Gastroesophageal sphincter (tissue), 4 donors: ENCODE measurements at places on chromosomes 11 and 22.

DNA sequence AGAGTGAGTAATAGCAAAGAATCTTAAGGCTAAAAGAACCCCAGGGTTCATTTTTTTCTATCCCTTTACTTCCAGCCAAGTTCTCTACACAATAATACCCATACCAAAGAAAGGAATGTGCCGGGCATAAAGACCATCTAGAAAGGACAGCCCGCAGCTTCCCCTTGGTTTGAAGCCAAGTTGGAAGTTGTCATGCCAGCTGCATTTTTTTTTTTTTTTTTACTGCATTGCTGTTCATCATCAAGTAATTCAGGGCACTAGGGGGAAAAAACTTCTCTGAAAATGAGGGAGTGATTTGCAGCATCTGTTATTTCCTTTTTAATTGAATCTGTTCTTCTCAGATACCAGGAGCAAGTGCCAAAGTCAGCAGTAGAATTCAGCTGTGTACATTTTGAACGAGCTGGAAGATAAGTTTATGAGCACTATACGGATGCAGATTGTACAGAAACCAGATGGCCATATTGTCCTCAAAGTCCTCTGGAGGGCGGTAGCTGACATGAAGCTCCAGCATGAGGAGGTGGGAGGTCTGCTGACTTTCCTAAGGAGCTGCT is 56.4 kb downstream of the UBASH3B start:
- no peak for ATAC-seq
- H3K27me3 ChIP-seq: no peaks in the 10 kb centered on the region
- no peaks in the 10 kb centered on the region for H3K4me1 ChIP-seq
- H3K27ac ChIP-seq: no peak overlapping the region

GRCh38 chr11:76997512-76997911 is 36.7 kb upstream of the B3GNT6 start:
- no peak overlapping the region for H3K4me3 ChIP-seq
- ATAC-seq: no peak
- H3K36me3 ChIP-seq: no peaks in the 10 kb centered on the region
- H3K27ac ChIP-seq: no peak overlapping the region
- H3K4me1 ChIP-seq: no peaks in the 10 kb centered on the region

DNA sequence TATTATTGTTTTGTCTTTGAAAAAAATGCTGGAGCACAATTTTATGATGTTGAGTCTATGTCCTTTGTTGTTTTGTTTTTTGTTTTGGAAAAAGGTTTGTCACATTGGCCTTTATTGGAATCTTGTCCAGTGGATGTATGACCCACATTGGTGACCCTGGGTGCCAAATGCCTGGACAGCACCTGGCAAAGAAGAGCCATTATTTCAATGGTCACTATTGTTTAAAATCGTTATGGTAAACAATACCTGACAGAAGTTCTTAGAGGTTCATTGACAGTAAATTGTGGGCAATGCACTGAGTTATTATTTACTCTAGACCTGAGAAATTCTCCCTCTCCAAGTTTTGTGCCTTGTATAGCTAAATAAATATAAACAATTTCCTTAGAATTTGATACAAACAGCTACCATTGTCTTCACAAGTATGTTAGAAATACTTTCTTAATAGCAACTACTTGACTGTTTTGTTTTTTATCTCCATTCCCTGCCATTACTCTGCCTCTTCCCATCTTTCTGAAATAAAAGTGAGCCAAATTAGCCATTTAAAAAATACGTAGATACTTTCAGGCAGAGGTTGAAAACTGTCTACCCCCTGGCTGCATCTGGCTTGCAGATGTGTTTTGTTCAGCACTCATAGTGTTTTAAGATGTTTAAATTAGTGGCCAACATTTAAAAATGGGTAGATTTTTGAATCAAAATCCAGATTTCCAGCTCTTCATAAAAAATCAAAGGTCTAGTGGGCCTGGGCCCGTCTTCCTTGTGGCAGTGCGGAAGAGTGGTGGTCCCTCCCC is 39.9 kb downstream of the BMAL1 start:
- no peak overlapping the region for H3K4me3 ChIP-seq
- H3K27me3 ChIP-seq: no peaks in the 10 kb centered on the region
- no peaks in the 10 kb centered on the region for H3K4me1 ChIP-seq
- no peak overlapping the region for H3K27ac ChIP-seq
- ATAC-seq: no peak

DNA sequence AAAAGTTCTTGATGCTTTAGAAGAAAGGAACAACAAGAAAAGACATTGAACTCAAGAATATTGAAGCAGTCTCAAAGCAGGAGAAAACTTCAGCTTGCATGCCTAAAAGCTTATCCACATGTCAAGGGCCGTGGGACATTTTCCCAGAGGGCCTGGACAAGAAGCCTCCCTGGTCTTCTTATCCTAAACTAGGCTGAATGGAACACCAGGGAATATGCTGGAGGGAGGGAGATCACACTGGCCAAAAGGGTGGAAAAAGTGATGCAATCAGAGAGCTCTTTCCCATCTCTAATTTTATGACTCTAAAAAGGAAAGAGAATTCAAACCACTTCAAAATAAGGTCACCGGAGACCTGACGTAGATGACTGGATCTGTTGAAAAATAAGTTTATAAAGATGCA is 107.2 kb downstream of the MPPED2 start:
- H3K27ac ChIP-seq: peak overlapping the region; percentile 42
- H3K36me3 ChIP-seq: no peaks in the 10 kb centered on the region
- no peak for ATAC-seq
- H3K27me3 ChIP-seq: no peaks in the 10 kb centered on the region
- no peak overlapping the region for H3K4me3 ChIP-seq
- no peaks in the 10 kb centered on the region for H3K4me1 ChIP-seq

DNA sequence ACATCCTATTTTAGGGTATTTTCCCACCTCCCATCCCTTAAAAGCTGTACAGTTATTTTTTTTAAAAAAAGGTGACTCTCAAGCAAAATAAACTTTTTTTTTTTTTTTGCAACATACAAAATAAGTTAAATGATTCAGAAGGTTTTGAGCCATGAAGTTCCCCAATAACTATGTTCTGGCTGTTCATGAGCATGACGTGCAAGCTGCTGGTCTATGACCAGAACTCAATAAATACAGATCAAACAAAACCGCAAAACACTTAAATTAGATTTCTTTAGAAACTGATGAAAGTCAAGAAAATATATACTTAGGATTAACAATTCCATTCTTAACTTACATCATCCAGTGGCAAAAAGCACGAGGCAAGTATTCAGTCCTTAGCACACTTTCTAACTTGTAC is 24.1 kb upstream of the CLNS1A start:
- no peak for ATAC-seq
- H3K27ac ChIP-seq: no peak overlapping the region
- H3K27me3 ChIP-seq: no peaks in the 10 kb centered on the region
- no peak overlapping the region for H3K4me3 ChIP-seq
- peaks cover 29% of the 10 kb centered on the region for H3K36me3 ChIP-seq

- no peaks in the 10 kb centered on the region for H3K27me3 ChIP-seq
- peak; percentile 41 for ATAC-seq
- no peaks in the 10 kb centered on the region for H3K4me1 ChIP-seq
Measured at GRCh38 chr11:45907911-45908370, 870 bp upstream of the FREY1 start.

- no peak overlapping the region for H3K27ac ChIP-seq
- no peak overlapping the region for H3K4me3 ChIP-seq
- no peak for ATAC-seq
- no peaks in the 10 kb centered on the region for H3K36me3 ChIP-seq
- no peaks in the 10 kb centered on the region for H3K4me1 ChIP-seq
Measured at GRCh38 chr11:92501066-92501739, 276.6 kb downstream of the FAT3 start.

DNA sequence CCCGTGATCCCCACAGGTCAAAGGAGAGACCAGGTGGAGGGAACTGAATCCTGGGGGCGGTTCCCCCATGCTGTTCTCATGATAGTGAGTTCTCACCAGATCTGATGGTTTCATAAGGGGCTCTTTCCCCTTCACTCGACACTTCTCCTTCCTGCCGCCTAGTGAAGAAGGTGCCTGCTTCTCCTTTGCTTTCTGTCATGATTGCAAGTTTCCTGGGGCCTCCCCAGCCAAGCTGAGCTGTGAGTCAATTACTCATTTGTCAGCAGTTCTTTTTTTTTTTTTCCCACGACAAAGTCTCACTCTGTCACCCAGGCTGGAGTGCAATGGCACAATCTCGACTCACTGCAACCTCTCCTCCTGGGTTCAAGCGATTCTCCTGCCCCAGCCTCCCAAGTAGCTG is 1530.4 kb downstream of the BRD1 start:
- no peak for ATAC-seq
- H3K4me1 ChIP-seq: no peaks in the 10 kb centered on the region
- H3K4me3 ChIP-seq: no peak overlapping the region
- H3K27me3 ChIP-seq: peaks cover 31% of the 10 kb centered on the region
- no peak overlapping the region for H3K27ac ChIP-seq
- H3K36me3 ChIP-seq: no peaks in the 10 kb centered on the region

GRCh38 chr22:19478045-19478900 is 720 bp downstream of the UFD1 start:
- no peaks in the 10 kb centered on the region for H3K27me3 ChIP-seq
- H3K36me3 ChIP-seq: peaks cover 20% of the 10 kb centered on the region
- H3K27ac ChIP-seq: peak overlapping the region; percentile 97
- peak overlapping the region; percentile 80 for H3K4me3 ChIP-seq

GRCh38 chr22:45101515-45102227 is 62.1 kb upstream of the NUP50 start:
- H3K4me1 ChIP-seq: no peaks in the 10 kb centered on the region
- no peak overlapping the region for H3K4me3 ChIP-seq
- no peak overlapping the region for H3K27ac ChIP-seq
- no peaks in the 10 kb centered on the region for H3K36me3 ChIP-seq

DNA sequence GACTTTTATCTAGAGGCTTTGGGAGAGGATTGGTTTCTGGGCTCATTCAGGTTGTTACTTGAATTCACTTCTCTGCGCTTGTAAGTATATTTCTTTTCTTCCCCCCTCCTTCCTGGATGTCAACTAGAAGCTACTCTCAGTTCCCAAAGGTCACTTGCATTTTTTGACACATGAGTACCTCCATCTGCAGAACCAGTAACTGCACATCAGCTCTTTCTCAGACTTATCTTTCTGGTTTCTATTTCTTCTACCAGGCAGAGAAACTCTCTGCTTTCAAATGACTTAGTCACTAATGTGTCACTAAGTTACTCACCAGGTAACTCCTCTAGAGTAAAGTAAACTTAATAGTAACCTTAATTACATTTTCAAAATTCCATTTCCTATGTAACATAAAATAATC is 773.0 kb upstream of the LUZP2 start:
- no peaks in the 10 kb centered on the region for H3K36me3 ChIP-seq
- no peaks in the 10 kb centered on the region for H3K27me3 ChIP-seq
- H3K4me1 ChIP-seq: no peaks in the 10 kb centered on the region
- ATAC-seq: no peak
- no peak overlapping the region for H3K27ac ChIP-seq

GRCh38 chr11:120068114-120068573 is 69.8 kb downstream of the TRIM29 start:
- H3K27me3 ChIP-seq: peaks cover 58% of the 10 kb centered on the region
- H3K27ac ChIP-seq: no peak overlapping the region
- no peak overlapping the region for H3K4me3 ChIP-seq
- H3K4me1 ChIP-seq: no peaks in the 10 kb centered on the region
- no peaks in the 10 kb centered on the region for H3K36me3 ChIP-seq
- ATAC-seq: no peak

DNA sequence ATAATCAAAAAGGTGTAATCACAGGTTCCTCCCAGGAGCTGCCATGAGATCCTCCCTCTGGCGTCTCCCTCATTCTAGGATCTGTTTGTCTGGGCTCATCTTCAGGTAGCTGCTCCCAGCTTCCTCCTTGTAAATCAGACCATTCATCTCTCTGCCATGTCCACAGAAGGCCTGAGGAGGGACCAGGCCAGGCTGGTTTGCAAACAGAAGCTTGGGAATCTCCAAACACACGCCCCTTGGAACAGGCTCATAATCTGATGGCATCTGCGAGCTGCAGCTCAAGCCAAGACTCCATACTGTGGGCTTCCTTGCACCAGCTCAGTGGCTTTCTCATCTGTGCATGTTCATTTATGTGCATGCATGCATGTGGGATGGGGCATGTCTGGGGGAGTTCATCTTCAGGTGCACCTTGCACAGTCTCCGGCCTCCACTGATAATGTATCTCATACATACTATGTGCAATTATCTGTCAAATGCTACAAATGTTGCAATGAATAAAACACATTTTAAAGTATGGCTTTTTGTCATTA is 134.9 kb downstream of the NXPE2 start:
- no peaks in the 10 kb centered on the region for H3K4me1 ChIP-seq
- H3K27me3 ChIP-seq: peaks cover 13% of the 10 kb centered on the region
- H3K4me3 ChIP-seq: no peak overlapping the region
- no peak overlapping the region for H3K27ac ChIP-seq
- no peaks in the 10 kb centered on the region for H3K36me3 ChIP-seq

DNA sequence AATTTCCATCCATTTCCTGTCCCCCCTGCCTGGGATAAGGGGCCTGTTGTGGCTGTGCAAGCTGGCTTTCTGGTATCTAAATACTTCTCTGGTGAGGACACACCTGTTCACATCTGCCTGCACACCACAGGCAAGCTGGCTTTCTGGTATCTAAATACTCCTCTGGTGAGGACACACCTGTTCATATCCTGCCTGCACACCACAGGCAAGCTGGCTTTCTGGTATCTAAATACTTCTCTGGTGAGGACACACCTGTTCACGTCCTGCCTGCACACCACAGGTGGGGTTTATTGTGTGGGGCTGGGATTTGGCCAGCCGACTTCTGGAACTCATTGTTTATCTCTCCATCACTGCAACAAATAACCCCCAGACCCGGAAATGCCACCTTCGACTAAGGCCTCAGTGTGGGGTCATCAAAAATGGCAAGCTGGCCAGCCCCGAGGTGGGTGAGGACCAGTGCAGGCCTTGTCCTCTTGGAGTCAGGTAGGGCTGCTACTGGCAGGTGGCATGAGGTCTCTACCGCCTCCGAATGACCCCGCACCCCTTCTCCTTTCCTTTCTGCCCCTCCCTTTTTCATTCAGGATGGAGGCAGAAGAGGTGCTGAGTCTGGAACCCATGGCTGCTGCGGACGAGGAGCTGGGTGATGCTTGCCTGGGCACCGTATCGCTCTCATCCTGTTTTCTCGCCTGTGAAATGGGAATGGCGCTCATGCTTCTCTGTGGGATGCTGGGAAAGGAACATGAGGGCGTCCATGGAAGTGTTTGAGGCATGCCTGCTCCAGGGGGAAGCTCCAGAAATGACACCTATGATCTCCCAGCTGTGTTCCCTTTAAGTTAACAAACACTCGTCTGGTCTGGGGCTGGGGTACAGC is 43.5 kb upstream of the MYEOV start:
- H3K4me1 ChIP-seq: no peaks in the 10 kb centered on the region
- H3K27ac ChIP-seq: no peak overlapping the region
- ATAC-seq: no peak
- H3K36me3 ChIP-seq: no peaks in the 10 kb centered on the region
